Pulmonary artery endothelial cell (primary cell): ENCODE measurements at places on chromosomes 7 and 10. TPM values are rescaled to one million over a fixed set of nuclear protein-coding genes. Genes with fewer than 3 reads are reported as not detected.

GRCh38 chr7:47100817-47101435 lies 481.0 kb downstream of the TNS3 start:
- peak; percentile 17 for DNase-seq

DNA sequence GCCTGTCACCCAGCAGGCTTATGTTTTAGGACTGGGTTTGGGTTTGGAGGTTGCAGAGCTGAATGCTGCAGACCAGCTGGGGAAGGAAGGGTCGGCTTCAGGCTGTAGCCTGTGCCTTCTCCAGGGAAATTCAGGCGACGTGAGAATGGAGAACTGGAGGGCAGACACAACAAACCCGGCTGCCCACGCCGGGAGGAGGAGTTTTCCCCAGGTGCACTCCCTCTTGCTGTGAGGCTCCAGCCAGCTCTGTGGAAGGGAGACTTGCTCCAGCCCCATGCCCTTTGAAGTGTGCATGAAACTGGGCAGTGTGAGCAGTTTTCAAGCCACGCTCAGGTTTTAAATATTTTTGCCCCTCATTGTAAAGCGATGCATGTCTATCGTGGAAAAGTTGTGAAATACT lies 279.1 kb downstream of the CCSER2 start:
- DNase-seq = no peak

DNA sequence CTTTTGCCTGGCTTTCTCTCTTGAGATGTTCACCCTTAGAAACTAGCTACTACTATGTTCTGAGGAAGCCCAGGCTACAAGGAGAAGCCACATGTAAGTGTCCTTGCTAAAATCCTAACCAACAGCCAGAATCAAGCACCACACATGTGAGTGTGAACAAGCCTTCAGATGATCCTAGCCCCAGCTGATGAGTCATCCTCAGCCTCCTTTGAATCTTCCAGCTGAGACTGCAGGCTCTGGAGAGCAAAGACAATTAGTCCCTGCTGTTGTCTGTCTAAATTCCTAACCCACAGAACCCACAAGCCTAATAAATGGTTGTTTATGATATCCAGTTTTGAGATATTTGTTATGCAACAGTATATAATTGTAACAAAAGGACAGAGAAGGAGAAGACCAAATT lies 92.8 kb upstream of the TAC1 start:
- DNase-seq = no peak

DNA sequence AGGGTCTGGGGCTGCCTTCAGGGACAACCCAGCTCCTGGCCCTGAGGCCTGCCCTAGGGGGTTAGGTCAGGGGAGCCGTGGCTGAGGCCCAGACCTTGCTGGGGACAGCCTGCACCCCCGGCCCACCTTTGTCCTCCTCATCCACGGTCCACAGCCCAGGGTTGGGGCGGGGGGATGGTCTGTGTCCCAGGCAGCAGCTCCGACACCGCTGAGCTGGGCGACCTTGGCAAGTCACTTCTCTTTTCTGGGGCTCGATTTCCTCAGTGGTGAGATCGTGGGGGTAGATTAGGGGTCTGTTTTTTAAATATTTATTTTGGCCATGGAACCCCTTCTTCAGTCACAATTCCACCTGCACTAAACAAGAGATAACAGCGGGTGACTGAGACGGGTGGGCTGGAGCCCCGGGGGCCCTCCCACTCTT lies 30.9 kb downstream of the DNAJB12 start:
- no peak for DNase-seq

ITGB8 gene
- 5.1 and 6.4 TPM in 2 replicates for total RNA-seq

AGR3 gene
- not detected in 2 replicates for total RNA-seq

PIK3AP1 gene
- 0.13 and 0.21 TPM in 2 replicates for total RNA-seq

EPHB6 gene
- total RNA-seq = 0.28 and 0.79 TPM in 2 replicates

SPDYE1 gene
- not detected in 2 replicates for total RNA-seq
